ENCODE measurements at places on chromosomes 1 and 21.

- no peak for DNase-seq
Observed at GRCh38 chr1:150168960-150169601, 19.4 kb downstream of the PLEKHO1 start.

DNA sequence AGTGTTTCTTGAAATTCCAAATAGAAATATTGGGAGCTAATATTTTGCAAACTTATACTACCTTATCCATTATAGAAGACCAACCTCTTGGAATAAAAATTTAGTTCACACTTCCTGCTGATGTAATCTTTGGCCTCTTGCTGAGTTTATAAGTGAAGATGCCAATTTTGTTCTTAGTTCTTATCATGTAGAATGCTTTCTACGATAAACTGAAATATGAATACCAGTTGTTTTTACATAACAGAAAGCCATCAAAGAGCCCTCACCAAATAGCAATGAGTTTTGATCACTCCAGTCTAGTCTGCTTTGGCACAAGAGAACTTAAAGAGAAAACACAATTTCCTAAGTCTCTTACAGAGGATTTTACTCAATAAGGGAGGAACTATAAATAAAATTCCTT lies 89.5 kb downstream of the DENND1B start:
- DNase-seq: no peak

DNA sequence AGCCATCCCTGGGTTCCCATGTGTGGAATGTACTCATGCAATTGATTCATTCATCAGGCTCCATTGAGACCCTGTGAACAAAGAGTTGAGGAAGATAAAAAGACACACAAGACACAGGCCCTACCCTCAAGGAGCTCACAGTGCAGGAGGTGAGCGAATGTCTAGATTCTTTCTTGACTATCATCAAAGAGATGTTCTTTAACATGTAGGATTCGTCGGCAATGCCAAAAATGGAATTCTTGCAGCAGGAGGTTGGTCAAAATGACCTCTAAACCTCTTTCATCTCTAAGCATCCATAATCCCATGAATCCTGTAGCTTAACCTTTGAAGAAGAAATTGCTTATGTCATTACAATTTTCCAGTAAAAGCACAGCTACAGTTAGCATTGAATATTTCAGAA lies 27.9 kb upstream of the TTF2 start:
- no peak for DNase-seq

GRCh38 chr1:179598631-179599030 lies 7.0 kb downstream of the TDRD5 start:
- no peak for DNase-seq

DNA sequence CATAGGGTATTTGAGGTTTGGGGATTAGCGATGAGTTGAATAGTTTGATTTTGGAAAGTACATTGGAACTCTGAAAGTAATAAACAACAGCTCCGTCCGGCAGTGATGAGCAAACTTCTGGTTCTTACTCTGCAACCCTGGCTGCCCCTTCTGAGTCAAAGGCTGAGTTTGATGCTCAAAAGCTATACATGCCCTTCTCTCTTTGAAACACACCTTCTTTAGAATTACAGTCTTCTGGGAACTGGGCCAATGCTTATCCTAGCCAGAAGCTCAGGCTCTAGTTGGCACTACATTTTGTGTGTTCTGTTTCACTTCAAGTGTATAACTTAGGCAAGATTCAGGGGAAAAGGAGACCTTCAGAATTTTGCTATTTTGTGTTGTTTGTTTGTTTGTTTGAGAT lies 9.3 kb downstream of the AHCYL1 start:
- DNase-seq: no peak

All from stimulated activated CD4-positive, alpha-beta T cell treated with anti-CD3 and anti-CD28 coated beads, Interleukin-12 subunit alpha, Interleukin-12 subunit beta, amount 100 ng/mL, for 24 hours (primary cell).